Substantia nigra (tissue), 51 donors: ENCODE measurements at places on chromosomes 7 and 10.

- DNase-seq, result no peak
Measured at GRCh38 chr10:4198216-4198615, 413.2 kb upstream of the KLF6 start.

GRCh38 chr10:71725998-71726579, 6.5 kb upstream of the C10orf105 start:
- DNase-seq, result no peak

- no peak for DNase-seq
Measured at GRCh38 chr10:85454386-85454785, 912.2 kb downstream of the GRID1 start.

DNA sequence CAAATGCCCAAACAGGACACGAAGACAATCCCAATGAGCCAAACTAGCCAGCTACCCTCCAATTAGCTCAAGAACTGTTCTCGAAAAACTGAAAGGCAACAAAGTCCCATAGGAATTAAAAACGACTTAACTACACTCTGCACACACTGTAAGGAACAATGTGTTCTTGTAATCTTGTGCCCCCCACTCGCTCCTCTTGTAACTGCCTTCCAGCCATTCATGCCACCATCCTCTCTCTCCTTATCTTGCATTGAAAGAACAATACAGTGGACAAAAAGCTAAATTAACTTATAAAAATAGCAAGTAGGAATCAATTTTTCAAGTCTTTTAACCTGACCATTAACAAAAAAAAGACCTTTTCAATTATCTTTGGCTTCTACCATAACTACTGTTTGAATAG, 2.9 kb downstream of the CYTH3 start:
- DNase-seq, result no peak
